AG10803 (cell line): ENCODE measurements at places on chromosomes 16 and 17.
A peak's percentile ranks its signal among the peaks of the same experiment; 100 is the strongest.

- DNase-seq = no peak
These were observed 19.3 kb downstream of the POLR3K start for GRCh38 chr16:33877-34647.

- peak; percentile 92 for DNase-seq
These were observed 10.8 kb upstream of the MTMR4 start for GRCh38 chr17:58525239-58525638.

- no peak for DNase-seq
These were observed 19.8 kb downstream of the CYB561 start for GRCh38 chr17:63426041-63426916.

GRCh38 chr17:15479703-15480102 lies 12.3 kb upstream of the CDRT4 start:
- peak; percentile 41 for DNase-seq

- no peak for DNase-seq
These were observed 12.4 kb downstream of the WSB1 start for GRCh38 chr17:27306276-27306835.
